Pancreas (tissue), 10 donors: ENCODE measurements at places on chromosomes 1 and 21.

GRCh38 chr1:5910276-5910620 is 82.0 kb downstream of the NPHP4 start:
- no peak for DNase-seq

DNA sequence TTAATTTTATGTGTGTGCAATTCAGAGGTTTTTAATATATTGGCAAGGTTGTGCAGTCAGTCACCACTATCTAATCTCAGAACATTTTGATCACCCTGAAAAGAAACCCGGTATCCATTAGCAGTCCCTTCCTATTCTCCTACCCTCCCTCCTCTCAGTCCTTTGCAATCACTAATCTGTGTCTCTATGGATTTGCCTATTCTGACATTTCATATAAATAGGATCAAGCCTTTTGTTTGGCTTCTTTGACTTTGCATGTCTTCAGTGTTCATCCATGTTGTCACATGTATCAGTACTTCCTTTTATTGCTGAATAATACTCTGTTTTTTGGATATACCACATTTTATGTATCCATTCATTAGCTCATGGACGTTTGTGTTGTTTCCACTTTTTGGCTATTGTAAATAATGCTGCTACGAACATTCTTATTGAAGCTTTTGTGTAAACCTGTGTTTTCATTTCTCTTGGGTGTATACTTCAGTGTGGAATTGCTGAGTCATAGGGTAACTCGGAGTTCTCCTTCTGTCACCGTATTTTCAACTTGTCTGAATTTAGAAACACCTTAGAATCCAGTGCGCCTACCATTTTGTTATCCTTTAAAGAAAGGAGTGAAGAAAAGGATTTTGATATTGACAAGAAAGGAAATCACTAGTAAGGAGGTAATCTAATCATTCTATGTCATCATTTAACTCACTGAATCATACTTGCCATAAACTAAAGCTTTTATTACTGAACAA is 3.4 kb downstream of the CEP85 start:
- no peak for DNase-seq

DNA sequence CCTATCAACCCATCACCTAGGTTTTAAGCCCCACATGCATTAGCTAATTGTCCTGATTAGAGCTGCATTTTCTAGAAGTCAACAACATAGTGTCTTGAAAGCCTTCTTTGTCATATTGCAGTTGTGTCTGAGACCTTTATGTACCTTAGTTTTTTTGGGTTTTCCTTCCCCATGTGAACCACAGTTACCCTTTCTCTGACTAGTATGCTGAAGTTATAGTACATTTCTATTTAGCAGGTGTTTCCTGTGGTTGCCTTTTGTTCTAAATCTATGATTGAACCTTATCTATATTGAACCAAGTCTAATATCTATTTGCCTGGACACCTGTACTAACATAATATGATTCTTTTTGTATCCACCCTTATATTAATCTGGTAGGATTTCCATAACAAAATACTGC is 135.6 kb downstream of the ST6GALNAC3 start:
- DNase-seq: no peak

DNA sequence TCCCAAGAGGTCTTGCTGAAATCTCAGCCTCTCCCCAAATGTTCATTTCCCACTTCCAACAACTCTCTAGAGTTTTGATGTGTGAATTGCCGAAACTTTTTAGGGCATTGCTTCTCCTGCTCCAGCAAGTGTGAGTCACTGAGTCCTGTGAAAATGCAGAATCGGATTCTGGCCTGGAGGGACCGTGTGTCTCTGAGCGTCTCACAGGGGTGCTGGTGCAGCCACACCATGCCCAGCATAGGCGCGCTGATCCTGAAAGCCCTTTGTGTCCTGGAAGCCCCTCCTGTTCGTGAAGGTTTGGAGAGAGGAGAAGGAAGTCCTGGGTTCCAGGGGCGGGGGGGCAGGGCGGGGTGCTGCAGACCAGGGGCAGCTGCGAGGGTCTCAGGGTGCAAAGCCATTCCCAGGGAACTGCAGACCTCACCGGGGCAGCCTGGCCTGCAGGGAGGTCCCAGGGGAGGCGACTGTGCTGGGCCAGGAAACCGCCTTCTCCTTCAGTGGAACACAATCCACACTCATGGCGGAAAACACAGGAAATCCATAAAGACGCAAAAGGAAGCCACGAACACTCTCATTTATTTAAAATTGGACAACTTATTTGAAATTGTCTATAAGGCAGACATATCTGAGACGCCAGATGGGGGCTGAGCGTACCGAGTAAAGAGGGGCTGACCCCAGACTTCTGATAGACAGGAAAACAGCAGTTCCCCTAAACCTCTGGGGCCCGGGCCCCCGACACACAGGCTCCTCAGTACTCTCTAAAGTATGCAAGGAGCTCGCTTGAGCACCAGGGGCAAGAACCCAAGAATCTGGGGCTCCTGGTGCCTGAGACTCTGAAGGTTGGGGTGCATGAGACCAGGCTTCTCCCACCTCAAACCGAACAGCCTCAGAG is 43.5 kb upstream of the ADARB1 start:
- no peak for DNase-seq

DNA sequence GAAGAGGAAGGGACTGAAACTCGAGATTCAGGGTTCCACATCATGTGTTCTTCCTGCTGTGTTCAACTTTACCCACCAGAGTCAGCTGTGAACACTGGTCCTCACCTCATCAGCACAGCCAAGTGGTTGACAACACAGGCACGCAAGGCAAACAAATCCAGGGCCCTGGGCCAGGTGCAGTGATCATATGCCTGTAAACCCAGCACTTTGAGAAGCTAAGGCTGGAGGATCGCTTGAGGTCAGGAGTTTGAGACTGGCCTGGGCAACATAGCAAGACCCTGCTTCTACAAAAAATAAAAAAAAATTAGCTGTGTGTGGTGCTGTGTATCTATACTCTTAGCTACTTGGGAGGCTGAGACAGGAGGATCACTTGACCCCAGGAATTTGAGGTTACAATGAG is 8.4 kb upstream of the XKR8 start:
- DNase-seq: no peak

DNA sequence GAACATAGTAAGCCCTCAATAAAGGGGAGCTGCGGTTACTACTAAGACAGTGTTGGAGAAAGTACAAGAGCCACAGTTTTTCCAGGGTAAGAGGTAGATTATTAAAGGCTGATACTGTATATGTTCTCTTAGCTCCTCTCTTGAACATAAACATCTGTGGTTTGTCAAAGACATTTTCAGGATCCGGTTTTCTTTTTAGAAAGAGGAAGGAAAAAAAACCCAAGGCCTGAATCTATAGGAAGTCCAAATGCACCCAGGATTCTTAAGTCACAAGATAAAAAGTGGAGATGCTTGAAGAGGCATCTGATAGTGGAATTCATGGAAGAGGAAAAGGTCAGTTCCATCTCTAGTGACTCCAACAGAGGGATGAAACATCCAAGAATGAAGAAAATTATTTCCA is 24.6 kb upstream of the SLC45A3 start:
- DNase-seq: no peak

DNA sequence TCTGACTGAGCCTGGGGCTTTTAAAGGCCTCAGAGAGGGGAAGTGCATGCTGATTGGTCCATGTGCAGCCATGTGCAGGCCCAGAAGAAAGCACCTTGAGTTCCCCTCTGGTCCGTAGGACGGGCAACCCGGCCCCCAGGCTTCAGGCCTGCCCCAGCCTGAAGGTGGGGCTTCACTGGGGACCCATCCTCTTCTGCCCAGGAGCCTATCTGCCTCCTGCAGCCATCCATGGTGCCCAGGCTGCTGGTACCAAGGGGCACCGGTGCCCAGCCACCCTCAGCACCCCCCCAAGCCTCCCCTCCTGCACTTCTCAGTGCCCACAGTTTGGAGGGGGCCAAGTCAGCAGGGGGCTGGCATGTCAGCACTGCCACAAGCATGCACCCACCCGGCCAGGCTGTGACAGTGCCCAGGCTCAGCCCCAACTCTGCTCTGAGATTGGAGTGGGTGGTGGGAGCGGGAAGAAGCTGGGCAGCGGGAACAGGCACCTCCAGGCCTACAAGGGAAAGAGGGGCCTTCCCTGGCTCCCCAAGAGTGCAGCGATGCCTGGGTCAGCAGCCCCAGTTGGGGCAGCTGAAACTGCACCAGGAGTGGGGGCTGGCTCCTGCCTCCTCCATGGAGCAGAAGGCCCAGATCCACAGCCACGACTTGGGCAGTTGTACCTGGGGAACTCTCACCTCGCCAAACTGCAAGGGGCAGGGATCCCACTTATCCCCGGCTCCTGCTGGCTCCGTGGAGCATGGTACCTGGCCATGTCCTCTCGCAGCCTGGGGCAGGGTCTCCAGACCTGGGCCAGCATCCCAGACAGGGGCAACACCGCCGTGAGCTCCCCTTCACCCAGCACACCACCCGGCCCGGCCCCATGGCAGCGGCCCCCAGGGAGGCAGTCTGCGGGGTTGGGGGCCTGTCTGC is 11.7 kb downstream of the COL6A2 start:
- DNase-seq: peak; percentile 46

DNA sequence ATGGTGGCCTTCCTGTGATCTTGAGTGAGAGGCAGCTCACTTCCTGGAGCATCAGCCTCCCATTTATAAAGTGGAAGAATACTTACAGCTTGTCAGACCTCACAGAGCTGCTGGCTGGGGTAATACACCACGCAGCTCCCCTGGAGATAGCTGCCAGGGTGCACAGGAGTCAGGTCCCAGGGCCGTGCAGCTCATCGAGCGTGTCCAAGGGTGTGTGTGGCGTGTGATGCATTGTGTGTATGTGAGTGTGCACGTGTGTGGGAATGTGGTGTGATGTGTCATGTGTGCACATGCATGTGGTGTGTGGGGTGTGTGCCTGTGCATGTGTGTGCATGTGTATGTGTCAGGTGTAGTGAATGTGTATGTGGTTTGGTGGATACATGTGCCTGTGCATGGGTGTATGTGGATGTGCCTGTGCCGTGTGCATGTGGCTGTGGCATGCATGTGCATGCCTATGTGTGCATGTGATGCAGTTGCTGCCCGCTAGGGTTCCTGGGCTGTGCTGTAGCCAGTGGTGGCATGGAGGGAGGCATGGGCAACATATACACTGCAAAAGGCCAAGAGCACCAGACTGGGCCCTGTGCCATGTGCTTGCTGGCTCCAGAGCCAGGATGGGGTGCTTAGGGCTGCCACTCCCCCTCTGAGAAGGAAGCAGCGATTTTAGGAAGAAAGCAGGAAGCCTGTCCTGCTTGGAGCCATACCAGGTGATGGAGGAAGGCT is 24.6 kb downstream of the WNT3A start:
- no peak for DNase-seq
